Keratinocyte (primary cell): ENCODE measurements at places on chromosomes 5 and 9. TPM values are rescaled to one million over a fixed set of nuclear protein-coding genes. Genes with fewer than 3 reads are reported as not detected.

The FKBP15 gene
- 22.4 to 31.4 TPM (median 22.7 TPM) in 3 replicates for polyA plus RNA-seq

The ATP10B gene
- polyA plus RNA-seq, result 0.06 to 0.58 TPM (median 0.25 TPM) in 3 replicates

The CDH9 gene
- not detected in 3 replicates for polyA plus RNA-seq

The SLIT3 gene
- polyA plus RNA-seq, result 2.4 to 10.1 TPM (median 3.1 TPM) in 3 replicates

The PCDHGA1 gene
- polyA plus RNA-seq, result 0.08 to 0.17 TPM (median 0.09 TPM) in 3 replicates

The DAB2IP gene
- 28.6 to 36.6 TPM (median 30.9 TPM) in 3 replicates for polyA plus RNA-seq

The TRIM36 gene
- polyA plus RNA-seq, result 2.0 to 2.4 TPM (median 2.2 TPM) in 3 replicates

The NTNG2 gene
- polyA plus RNA-seq, result 0.05 to 0.17 TPM (median 0.06 TPM) in 3 replicates

The ADAMTS6 gene
- polyA plus RNA-seq, result 6.7 to 14.7 TPM (median 10.9 TPM) in 3 replicates

The LCN1 gene
- not detected in 3 replicates for polyA plus RNA-seq

The PCDHGA6 gene
- polyA plus RNA-seq, result 0.16 to 0.36 TPM (median 0.28 TPM) in 3 replicates

The CD14 gene
- 0.06 to 0.19 TPM (median 0.18 TPM) in 3 replicates for polyA plus RNA-seq

The PAEP gene
- polyA plus RNA-seq, result not detected in 3 replicates

The SUSD3 gene
- 0.20 to 0.37 TPM in 2 of 3 replicates, not detected in the other for polyA plus RNA-seq

The HAVCR2 gene
- polyA plus RNA-seq, result 0.03 TPM in 1 of 3 replicates, not detected in the others

The DRD1 gene
- polyA plus RNA-seq, result 0.01 TPM in 1 of 3 replicates, not detected in the others

The SLC6A7 gene
- polyA plus RNA-seq, result not detected in 3 replicates

The SNCAIP gene
- polyA plus RNA-seq, result not detected in 3 replicates

The ZNF354C gene
- polyA plus RNA-seq, result 1.8 to 2.7 TPM (median 2.4 TPM) in 3 replicates

The ROR2 gene
- polyA plus RNA-seq, result 0.22 to 0.48 TPM (median 0.40 TPM) in 3 replicates

The BNC2 gene
- polyA plus RNA-seq, result 1.1 to 2.2 TPM (median 1.1 TPM) in 3 replicates

The CRB2 gene
- polyA plus RNA-seq, result not detected in 3 replicates

The FBP2 gene
- polyA plus RNA-seq, result not detected in 3 replicates

The PCSK1 gene
- polyA plus RNA-seq, result 0.01 to 0.03 TPM in 2 of 3 replicates, not detected in the other

The TPPP gene
- 0.88 to 2.5 TPM (median 1.1 TPM) in 3 replicates for polyA plus RNA-seq

The EQTN gene
- 0.08 to 0.21 TPM in 2 of 3 replicates, not detected in the other for polyA plus RNA-seq

The CTSV gene
- 101 to 190 TPM (median 109 TPM) in 3 replicates for polyA plus RNA-seq

The CDC20B gene
- polyA plus RNA-seq, result 0.03 TPM in 1 of 3 replicates, not detected in the others

The PLAC8L1 gene
- 0.63 to 0.69 TPM in 2 of 3 replicates, not detected in the other for polyA plus RNA-seq

The ACOT12 gene
- 0.06 TPM in 1 of 3 replicates, not detected in the others for polyA plus RNA-seq

The COL23A1 gene
- polyA plus RNA-seq, result 0.05 TPM in 1 of 3 replicates, not detected in the others

The MELK gene
- polyA plus RNA-seq, result 14.0 to 45.3 TPM (median 29.2 TPM) in 3 replicates

The TCF7 gene
- polyA plus RNA-seq, result 0.23 to 0.84 TPM (median 0.83 TPM) in 3 replicates

The FBXL7 gene
- polyA plus RNA-seq, result 0.15 to 0.29 TPM (median 0.22 TPM) in 3 replicates

The MARCHF11 gene
- 0.12 to 0.16 TPM in 2 of 3 replicates, not detected in the other for polyA plus RNA-seq

The LECT2 gene
- 0.08 TPM in 1 of 3 replicates, not detected in the others for polyA plus RNA-seq

The FYB1 gene
- polyA plus RNA-seq, result 0.29 to 1.0 TPM (median 0.56 TPM) in 3 replicates

The SHISAL2B gene
- not detected in 3 replicates for polyA plus RNA-seq

The PCDHB5 gene
- polyA plus RNA-seq, result 0.07 to 0.10 TPM (median 0.09 TPM) in 3 replicates

The TRPM3 gene
- 0.03 to 0.27 TPM (median 0.04 TPM) in 3 replicates for polyA plus RNA-seq
